ENCODE measurements at places on chromosomes 6 and 20.

DNA sequence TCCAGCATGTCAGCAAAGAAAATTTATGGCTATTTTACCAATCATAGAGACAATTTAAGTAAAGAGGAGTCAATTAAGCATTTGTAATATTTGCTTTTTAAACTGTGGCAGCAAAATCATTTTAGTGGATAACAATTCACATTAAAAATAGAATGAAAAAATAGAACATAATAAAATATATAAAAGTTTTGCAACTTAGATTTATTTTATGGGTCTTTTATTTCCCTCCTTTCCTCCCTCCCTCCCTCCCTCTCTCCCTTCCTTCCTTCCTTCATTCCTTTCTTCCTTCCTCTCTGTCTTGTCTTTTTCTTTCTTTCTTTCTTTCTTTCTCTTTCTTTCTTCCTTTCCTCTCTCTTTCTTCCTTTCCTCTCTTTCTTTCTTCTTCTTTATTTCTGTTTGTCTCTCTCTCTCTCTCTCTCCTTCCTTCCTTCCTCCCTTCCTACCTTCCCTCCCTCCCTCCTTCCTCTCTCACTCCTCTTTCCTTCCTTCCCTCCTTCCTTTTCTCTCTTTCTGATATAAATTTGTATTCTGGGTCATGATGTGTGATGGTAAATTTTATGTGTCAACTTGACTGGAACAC, 610.9 kb upstream of the CITED2 start:
- DNase-seq: no peak

- no peak for DNase-seq
Measured at GRCh38 chr20:44973053-44973452, 6.7 kb downstream of the STK4 start.

- no peak for DNase-seq
Measured at GRCh38 chr6:28867086-28867409, 56.7 kb downstream of the TRIM27 start.

DNA sequence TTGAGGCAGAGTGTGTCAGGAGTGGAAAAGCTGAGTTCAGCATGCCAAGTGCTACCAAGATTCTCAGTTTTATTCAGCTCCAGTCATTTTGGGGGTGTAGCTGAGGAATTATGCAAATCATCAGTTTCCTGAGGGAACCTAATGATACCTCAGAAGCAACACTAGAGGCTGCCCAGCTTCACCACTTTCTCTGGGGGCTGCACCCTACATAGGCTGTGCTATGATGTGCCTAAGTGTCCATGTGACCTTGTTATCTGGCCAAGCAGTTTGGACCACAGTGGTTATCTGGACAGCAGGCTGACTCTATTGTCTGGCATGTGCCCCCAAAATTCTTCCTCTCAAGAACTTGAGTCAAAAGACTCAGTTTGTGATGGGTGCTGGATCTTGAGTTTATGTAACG, 374.6 kb upstream of the SYNCRIP start:
- DNase-seq: no peak

- DNase-seq: no peak
Measured at GRCh38 chr6:12636336-12636735, 80.2 kb upstream of the PHACTR1 start.

- no peak for DNase-seq
Measured at GRCh38 chr20:32432277-32432676, 74.1 kb downstream of the ASXL1 start.

All from stimulated activated CD4-positive, alpha-beta T cell treated with anti-CD3 and anti-CD28 coated beads, Interleukin-2, amount 100 ng/mL, for 48 hours (primary cell).